ENCODE measurements at places on chromosomes 2 and 18. TPM values are rescaled to one million over a fixed set of nuclear protein-coding genes. Genes with fewer than 3 reads are reported as not detected.

The DPP10 gene
- total RNA-seq = not detected

The SCYGR4 gene
- total RNA-seq = not detected

The GALM gene
- total RNA-seq = 4.1 TPM

The PROKR1 gene
- not detected for total RNA-seq

The PCARE gene
- not detected for total RNA-seq

The CCDC148 gene
- 0.20 TPM for total RNA-seq

The COLEC11 gene
- under 0.01 TPM for total RNA-seq

The BOK gene
- 113 TPM for total RNA-seq

The GALNT5 gene
- total RNA-seq = not detected

The OSBPL6 gene
- 4.0 TPM for total RNA-seq

The CYP1B1 gene
- total RNA-seq = not detected

The TRIB2 gene
- total RNA-seq = 49.5 TPM

The ESPNL gene
- not detected for total RNA-seq

The EML6 gene
- 0.20 TPM for total RNA-seq

The ALPI gene
- total RNA-seq = not detected

The DSG1 gene
- total RNA-seq = not detected

The C2orf72 gene
- total RNA-seq = 2.0 TPM

The POTEF gene
- 0.22 TPM for total RNA-seq

The UBXN2A gene
- total RNA-seq = 7.4 TPM

The ALPP gene
- total RNA-seq = not detected

The PDE6D gene
- total RNA-seq = 19.6 TPM

The CRACDL gene
- 2.2 TPM for total RNA-seq

The DAPL1 gene
- not detected for total RNA-seq

The HOXD13 gene
- not detected for total RNA-seq

The YIPF4 gene
- 12.1 TPM for total RNA-seq

The IL36B gene
- total RNA-seq = not detected

The LINC00305 gene
- 0.20 TPM for total RNA-seq
